ENCODE measurements at places on chromosomes 13 and 19. TPM values are rescaled to one million over a fixed set of nuclear protein-coding genes. Genes with fewer than 3 reads are reported as not detected.

PET100 gene
- total RNA-seq, result 112 TPM

PCP2 gene
- not detected for total RNA-seq

KRTDAP gene
- total RNA-seq, result not detected

ZNF177 gene
- 0.34 TPM for total RNA-seq

Measured in psoas muscle (tissue), 8 donors.